Heart right ventricle (tissue), 16 donors: ENCODE measurements at places on chromosomes 12 and 14. TPM values are rescaled to one million over a fixed set of nuclear protein-coding genes. Genes with fewer than 3 reads are reported as not detected.

Gene CEP290
- 10.1 TPM for total RNA-seq

Gene KLRF1
- total RNA-seq, result 0.25 TPM

Gene GZMH
- total RNA-seq, result 6.4 TPM

Gene RERG
- total RNA-seq, result 2.6 TPM

Gene DTX1
- 2.0 TPM for total RNA-seq

Gene B4GALNT1
- 9.3 TPM for total RNA-seq

Gene PGF
- total RNA-seq, result 6.7 TPM

Gene POTEM
- total RNA-seq, result not detected

Gene KLHL33
- 0.53 TPM for total RNA-seq

Gene DDN
- 0.72 TPM for total RNA-seq

Gene IFNG
- not detected for total RNA-seq

Gene MGP
- total RNA-seq, result 324 TPM

Gene CMTM5
- 0.53 TPM for total RNA-seq

Gene CCDC177
- not detected for total RNA-seq

Gene PLCZ1
- total RNA-seq, result 1.5 TPM

Gene DENR
- 27.5 TPM for total RNA-seq

Gene ACTR10
- 79.3 TPM for total RNA-seq

Gene CABP1
- 1.4 TPM for total RNA-seq

Gene PCNX1
- total RNA-seq, result 54.9 TPM

Gene RFLNA
- not detected for total RNA-seq

Gene INSM2
- not detected for total RNA-seq

Gene HSP90B1
- total RNA-seq, result 487 TPM

Gene OR6C2
- not detected for total RNA-seq

Gene GZMB
- 0.83 TPM for total RNA-seq

Gene NELL2
- 0.95 TPM for total RNA-seq

Gene RPS6KL1
- 15.9 TPM for total RNA-seq

Gene LHX5
- total RNA-seq, result not detected

Gene KRT86
- total RNA-seq, result not detected

Gene PHLDA1
- total RNA-seq, result 29.4 TPM
